AG10803 (cell line): ENCODE measurements at places on chromosomes 3 and 15.

DNA sequence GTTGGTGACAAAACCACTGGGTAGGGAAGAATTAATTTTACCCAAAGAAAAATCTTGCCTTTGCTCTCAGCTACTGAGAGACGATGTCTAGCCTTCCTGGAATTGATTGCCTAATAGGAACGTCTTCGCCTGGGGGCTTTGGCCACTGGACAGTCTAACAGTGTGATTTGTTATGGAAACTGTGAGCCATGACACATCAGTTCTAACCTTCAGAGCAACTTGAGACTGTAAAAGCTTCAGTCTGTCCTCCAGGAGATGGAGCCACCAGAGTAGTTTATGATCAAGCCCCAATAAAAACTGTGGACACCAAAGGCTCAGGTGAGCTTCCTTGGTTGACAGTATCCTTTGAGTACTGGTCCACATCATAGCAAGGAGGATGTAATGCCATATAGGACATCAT is 235.8 kb upstream of the TMCO5A start:
- DNase-seq, result peak; percentile 3

DNA sequence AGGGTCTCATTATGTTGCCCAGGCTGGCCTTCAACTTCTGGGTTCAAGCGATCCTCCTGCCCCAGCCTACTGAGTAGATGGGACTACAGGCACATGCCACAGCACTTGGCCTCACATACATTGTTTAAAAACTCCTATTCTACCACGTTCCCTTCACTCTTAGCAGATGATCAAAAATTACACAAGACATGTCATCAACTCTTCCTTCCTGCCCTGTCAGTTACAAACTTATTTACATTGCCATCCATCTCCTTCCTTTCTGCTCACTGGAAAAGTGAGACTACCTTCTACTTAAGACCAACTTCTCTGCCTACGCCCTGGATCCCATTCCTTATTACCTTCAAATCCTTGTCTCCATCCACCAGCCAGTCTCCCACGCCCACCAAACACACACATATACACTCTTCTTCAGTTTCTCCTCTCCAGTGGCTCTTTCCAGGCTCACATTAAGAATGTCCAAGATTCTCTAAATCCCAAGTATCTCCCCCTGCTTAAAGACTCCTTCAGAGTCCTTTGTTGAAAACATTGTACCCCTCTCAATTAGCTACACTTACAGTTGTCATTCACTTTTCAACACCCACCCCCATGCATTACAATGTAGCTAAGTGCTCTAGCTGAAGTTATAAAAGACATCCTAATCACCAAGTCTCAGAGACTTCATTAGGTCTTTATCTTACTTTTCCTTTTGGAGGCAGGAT is 4.3 kb downstream of the PEAK1 start:
- DNase-seq, result no peak

DNA sequence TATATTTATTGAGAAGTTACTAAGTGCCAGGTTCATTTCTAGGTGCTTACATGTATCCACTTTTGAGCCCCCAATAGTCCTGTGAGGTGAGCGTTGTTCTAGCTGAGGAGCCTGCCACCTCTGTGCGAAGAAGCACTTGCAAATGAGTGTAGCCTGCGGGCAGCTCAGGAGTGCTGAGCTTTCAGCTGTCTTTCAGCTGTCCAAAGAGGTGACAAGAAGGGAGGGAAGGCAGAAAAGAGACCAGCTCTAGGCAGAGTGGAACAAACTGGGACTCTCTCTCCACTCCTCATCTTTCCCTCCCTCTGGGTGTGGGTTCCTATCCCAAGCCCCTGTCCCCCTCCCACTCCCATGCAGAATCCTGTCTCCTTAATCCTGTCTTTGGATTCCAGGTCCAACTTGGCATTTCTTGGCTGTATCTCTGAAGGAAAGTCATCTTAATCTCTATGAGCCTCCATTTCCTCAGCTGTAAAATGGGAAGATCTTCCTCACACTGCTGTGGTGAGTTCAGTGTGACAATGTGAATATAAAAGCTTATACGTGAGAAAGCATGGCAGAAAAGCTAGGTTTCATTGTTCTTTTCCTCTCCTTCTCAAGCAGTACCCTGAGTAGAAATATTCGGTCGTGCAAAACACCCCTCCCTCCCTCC is 6.7 kb upstream of the SRP14 start:
- DNase-seq, result no peak

DNA sequence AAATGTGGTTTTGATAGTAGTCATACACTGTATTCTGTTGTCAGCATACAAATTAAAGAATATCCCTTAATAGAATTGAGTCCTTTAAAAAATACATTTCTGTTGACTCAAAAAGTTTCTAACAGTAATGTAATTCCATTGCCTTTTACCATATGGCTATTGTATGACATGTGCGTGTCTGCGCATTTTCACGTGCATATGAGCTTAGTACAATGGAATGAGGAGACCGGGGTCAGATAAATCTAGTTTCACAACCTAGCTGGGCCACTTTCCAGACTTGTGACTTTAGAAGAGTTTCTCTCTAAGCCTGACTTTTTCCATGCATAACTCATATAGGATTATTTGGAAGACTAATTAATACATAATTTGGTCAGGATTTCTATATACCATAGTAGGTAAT is 38.7 kb downstream of the ZBTB38 start:
- DNase-seq, result peak; percentile 98
